ENCODE measurements at places on chromosomes 5 and 9.

GRCh38 chr5:14870337-14871213 is 1.0 kb downstream of the ANKH start:
- DNase-seq = no peak

GRCh38 chr5:60287174-60287771 is 393.7 kb upstream of the PDE4D start:
- peak; percentile 26 for DNase-seq

DNA sequence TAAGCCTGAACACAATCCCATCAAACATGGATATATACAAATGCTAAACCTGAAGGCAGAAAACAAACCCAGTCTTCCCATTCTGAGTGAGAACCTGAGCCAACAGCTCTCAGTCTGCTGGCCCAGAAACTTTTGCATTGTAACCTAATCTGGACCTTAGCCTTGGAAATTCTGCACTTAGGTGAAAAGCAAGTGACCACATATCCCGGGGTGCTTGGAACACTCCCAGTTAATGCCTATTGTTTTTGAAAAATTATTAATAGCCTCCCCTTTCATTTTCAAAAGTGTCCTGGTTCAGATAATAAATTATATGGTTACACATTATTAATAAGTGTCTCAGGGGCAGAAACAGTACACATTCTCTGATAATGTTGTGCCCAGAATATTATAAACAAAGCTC is 228.3 kb upstream of the TARS1 start:
- DNase-seq = no peak

GRCh38 chr9:8447601-8448000 is 648.0 kb upstream of the DMAC1 start:
- no peak for DNase-seq

DNA sequence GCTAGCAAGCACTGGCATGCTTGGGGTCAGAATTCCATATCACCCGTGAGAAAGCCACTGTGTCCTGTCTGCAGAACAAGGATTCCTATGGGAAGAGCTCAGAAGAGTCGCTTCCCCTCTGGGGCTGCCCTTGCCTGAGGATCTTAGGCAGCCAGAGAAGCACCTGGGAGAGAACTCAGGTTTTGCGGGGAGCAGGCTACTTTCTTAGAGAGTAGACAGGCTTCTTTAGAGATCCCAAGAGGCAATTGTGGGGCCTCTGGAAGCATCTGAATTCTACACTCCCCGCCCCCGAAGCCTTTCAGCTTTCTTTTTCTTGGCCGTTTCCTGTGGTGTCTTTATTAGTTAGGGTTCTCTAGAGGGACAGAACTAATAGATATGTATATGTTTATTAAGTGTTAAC is 40.9 kb downstream of the PHF2 start:
- no peak for DNase-seq

DNA sequence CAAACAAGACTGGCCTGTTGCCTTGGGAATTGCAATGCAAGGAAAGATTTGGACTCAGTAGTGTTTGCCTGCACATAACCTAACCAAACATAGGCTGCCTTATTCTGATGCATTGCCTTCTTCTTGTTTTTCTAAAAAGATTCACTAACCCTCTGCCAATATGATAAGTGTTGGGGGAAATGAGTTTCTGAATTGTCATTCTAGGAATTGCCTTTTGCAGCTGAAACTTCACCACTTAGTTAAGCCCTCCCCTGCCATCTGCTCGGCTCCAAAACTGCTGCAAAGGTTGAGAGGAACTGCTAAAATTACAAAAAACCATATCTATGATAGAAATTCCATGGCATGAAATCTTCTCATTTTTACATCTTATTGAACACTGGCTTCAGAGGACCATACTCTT is 41.6 kb upstream of the SPATA31D4 start:
- no peak for DNase-seq

DNA sequence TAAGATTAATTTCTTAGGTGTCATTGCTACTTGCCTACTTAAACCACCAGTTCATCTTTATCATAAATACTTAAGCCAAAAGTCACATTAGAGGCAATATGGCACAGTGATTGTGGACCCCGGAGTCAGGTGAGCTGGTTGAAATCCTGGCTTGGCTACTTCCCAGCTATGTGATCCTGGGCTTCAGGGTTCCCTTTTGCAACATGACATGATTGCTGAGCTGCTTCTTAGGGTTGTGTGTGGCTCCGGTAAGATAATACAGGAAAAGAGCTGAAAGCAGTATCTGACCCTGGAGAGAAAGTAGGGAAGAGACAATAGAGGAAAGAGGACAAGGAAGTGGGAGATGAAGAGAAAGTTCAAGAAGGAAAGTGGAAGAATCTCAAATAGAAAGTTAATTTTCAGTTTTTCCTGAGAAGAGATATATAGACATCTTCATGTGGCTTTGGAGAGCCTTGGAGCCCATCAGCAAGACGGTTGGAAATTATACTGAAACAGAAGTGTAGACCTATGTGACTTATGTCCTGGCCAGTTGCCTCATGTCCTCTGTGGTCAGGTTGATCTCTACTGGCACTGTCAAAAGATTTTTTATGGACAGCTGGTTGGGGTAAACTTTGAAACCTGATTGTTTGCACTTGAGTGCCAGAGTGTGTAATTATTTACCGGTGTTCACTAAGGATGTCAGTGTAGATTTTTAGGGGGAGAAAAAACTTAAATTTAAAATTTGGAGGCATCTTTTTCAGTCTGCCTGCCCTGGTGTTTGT is 93.2 kb downstream of the GHR start:
- DNase-seq = no peak

GRCh38 chr5:150137168-150137957 is 18.3 kb downstream of the PDGFRB start:
- DNase-seq = no peak

DNA sequence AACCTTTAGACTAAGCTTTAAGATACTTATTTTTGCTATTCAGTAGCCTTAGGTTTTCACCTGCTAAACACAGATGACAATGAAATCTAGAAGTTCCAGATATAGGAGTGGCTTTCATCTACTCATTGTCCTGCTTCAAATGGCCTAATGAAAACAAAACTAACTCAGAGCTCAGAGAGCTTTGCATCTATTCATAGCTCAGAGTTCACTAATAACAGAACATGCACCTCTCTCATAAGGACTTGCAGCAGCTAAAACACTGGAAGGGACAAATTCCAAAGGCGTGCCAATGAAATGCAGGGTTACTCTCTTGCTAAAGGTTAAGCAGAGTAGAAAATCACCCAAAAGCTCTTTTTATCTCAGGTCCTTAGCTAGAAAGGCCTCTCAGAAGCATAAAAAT is 29.0 kb downstream of the SLC31A2 start:
- no peak for DNase-seq

- no peak for DNase-seq
Observed at GRCh38 chr5:5481206-5481605, 58.7 kb downstream of the ICE1 start.

GRCh38 chr5:150242251-150242894 is 47.2 kb downstream of the CAMK2A start:
- no peak for DNase-seq
